BE2C (cell line): ENCODE measurements at places on chromosomes 5 and 9.

GRCh38 chr9:133417541-133418461 is at the start of gene REXO4:
Gene REXO4 (minus strand): TSS chr9:133418010. CDS start chr9:133417844, 166 bp downstream.
- peak; percentile 91 for DNase-seq

- no peak for DNase-seq
Observed at GRCh38 chr5:135705941-135706466, 127.2 kb upstream of the CXCL14 start.

DNA sequence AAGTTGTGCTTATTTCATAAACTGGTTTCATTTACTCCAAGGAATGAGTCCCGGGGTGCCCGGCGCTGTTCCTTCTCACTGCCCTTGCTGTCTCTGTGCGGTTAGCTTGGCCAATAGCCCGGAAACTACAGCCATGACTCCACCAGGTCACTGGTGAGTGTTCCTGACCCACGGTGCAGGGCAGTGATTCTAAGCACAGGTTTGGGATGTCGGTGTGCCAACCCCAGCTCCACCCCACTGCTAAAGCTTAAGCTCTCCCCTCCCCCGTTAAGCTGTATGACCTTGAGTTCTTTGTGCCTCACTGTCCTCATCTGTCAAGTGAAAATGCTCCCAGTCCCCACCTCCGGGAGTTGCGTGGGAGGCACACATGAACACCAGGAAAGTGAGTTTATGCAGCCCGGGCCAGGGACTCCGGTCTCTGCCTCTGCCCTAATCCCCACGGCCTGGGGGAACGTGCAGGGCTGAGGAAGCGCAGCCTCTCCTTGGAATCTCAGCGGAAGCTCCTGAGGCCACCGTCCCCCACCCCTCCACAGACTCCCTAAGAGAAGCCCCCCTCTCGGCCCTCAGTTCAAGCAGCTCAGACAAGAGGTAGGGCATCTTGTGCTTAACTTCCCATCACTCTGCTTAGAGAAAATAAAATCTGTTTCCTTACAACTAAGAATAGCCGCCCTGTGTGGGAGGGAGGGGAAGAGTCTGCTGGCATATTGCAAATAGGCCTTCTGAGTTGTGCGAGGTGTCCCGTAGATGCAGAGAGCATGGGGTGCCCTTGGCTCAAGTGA is 92.0 kb upstream of the RAI14 start:
- DNase-seq: no peak

DNA sequence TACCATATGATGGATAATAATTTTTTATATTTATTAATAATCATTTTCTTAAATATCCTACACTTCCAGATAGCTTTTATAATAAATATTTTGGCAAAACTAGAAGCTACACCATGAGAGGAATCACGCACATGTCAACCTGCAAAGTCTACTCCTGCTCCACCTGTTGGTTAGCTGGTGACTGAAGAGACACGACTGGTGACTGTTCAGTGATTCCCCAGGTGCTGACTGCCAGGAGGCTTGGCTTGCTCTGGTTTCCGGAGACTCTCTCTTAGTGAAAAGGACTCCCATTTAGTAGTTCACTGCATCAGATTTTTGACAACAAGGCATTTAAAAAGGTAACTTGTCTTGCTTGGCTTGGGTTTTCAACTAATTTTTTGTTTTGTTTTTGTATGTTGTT is 20.9 kb downstream of the GZMA start:
- DNase-seq: no peak

DNA sequence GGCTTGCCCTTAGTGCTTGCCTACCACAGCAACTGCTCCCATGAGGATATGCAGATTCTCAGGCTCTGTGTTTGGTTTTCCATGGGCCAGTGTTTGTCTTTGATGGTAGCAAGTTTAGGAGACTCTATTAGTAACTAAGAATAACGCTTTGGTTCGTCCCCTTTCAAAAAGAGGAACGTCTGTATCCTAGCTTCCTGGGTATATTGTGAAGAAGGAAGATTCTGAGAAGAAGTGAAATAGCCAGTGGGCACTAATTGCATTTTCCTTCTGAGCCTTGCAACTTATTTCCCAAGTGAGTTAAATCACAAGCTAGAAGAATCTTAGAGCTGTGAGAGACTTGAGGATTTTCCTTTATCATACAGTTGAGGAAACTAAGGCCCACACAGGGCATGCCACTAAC is 376.8 kb downstream of the PIK3R1 start:
- DNase-seq: no peak

DNA sequence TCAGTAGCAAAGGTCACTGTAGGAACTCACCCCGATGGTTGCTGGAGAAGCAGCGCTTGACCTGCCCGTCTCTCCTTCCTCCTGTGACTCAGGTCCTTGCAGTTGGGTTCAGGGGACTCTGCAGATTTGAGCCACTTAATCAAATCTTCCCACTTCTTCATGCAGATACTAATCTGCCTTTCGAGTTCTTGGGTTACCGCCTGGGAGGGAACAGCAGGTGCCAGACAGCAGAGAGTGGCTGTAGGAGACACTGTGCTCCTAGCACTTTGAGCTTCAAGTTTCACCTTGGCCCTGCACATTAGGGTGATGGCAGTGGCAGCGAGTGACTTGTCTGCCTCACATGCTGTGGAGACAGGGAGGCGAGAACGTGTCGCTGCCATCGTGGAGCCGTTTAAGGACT is 478.3 kb downstream of the PSAT1 start:
- DNase-seq: no peak

DNA sequence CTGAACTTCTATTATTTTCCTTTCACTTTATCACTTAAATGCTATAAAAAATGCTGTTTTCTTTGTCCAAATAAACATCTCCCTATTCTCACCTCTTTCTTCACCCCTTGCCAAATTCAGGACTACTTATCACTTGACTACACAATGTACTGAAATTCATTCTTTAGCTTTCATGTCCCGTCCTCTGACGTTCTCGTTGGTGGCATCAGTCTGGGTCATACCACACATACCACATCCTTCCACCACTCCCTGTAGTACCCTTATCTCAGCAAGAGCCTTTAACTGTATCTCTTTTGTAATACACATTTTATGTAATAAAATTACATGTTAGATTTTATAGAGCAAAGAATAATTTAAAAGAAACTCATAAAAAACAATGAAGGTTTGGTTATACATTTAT is 231.1 kb upstream of the PAPPA start:
- DNase-seq: no peak

DNA sequence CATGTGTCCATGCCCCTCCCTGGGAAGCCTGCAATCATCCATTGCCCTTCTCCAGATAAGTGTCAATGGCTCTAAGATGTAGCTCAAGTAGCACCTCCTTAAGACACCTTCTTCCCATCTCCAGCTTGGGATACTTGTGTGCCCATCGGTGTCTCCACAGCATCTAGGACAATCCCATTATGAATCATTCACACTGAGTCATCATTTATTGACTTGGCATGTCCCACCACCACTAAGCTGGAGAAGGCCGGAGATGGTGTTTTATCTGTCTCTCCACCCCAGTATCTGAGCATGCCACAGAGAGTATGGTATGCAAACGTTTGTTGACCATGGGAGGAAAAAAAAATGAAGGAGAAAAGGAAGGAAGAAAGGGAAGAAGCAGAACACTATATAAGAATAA is 342.2 kb downstream of the TRIM32 start:
- DNase-seq: no peak

DNA sequence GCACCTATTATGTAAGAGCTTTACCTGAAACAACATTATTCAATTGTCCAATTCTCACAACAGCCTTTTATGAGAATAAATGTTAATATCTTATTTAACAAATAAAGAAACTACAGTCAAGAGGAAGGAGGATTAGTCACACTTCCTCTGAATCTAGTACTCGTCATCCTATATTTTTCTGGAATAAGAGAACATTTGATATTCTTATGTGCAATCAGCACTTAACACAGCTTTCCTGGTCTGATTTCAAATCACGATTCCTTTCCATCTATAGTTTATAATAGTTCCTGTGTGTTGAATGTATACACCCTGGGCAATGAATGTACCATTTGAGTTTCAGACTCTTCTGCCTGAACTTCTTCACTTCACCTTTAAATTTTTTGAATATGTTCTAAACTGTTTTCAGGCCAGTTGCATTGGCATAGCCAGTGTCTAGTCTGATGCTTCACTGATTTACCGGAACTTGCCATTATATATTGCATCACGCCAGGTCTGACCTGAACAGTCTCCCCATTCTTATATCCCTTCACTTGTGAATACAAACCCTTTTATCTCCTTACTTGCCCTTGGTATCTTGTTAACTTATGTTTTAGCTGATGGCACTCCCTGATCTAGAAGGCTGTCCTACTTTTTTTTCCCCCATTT is 698.3 kb downstream of the MAT2B start:
- DNase-seq: no peak

DNA sequence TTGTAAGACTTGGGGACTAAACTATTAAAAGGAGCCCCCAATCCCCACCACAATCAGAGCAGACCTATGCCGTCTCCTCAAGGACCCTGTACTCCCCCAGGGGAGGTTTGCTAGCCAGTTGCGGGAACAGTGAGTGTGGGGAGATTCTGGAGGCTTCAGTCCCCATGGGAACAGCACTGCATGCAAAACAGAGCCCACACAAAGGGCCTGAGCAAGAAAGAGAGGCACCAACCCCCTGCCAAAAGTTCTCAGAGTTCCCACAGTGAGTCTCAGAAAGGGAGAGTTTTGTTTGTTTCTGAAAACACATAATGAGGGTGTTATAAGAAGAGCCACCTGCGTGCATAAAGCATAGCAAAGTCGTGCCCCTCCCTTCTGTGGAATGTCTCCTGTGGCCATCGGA is 56.6 kb downstream of the CFAP90 start:
- no peak for DNase-seq
